Stimulated activated memory B cell treated with anti-CD40 and anti-IgM and Interleukin-4, amounts not matched to agents 10 μg/mL and 1 μg/mL and 100 μg/mL, for 72 hours (primary cell): ENCODE measurements at places on chromosomes 4 and X.

GRCh38 chrX:10794203-10794630 lies 173.8 kb upstream of the MID1 start:
- ATAC-seq, result no peak

- ATAC-seq, result peak; percentile 3
Observed at GRCh38 chr4:8000721-8001491, 61.2 kb upstream of the AFAP1 start.

DNA sequence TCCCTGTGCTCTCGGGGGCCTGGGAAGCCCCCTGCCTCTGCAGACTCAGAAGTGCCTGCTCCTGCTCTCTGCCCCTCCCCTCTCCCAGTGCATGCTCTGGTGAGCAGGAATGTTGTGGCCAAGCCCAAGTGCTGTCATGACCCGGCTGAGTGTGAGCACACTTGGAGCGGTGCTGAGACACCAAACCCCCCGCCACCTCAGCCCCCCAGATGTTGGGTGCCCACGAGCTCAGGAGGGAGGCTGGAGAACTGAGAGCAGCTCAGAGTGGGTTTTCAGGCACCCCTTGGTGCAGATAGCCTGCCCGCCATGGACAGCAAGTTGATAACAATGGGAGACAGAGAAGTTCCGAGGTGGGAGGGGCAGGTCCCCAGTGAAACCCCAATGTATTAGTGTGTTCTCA lies 477.4 kb downstream of the ACTRT1 start:
- ATAC-seq, result no peak

- ATAC-seq, result no peak
Observed at GRCh38 chrX:78665342-78665741, 6.2 kb upstream of the RTL3 start.

DNA sequence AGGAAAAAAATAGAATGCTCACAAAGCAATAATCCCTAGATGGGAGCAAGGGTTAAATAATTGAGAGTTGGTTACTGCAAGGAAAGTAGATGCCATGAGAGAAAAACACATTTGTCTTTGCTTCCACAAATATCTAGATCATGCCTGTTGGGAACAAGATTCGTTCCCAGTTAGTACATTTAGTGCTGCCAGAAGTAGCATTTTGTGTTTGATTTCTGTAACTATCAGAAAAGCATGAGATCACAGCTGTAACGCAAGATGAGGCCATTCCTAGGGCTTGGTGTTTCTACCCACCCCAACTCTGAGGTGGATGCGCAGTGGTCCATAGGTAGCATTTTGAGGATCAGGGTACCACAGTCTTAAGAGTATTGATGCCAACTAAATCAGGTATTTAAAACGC lies 20.4 kb upstream of the PDK3 start:
- ATAC-seq, result no peak

DNA sequence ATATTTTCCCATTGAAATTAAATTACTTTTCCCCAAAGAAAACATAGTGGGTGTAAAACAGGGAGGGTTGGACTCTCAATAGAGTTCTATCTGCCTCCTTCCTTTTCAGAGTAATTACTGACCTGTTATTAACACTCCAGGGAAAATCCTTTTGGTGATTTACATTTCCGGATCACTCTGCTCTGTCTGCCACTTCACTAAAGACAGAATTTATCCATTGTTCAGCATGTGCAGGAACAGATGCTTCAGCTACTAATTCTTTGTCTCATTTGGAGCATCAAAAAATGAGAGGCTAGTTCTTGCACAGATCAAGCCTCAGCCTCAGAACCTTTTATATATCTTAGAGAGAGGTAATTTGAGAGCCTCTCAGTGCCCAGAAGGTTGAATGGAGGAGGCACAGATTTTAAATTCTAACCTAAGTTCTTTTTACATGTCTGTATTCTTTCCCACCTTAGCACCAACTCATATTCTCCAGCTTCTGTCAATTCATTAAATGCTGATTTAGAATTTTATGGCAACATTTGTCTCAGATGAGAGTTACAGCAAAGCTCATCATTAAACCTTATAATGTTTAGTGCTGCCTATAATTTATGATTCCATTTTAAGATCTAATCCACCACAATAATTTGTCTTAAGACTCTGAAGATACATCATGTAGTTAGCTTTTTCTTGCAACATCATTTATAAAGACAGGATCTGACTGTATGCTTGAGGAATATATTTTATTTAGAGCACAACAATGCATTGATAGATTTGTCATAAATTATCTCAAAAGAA lies 1494.4 kb downstream of the STIM2 start:
- no peak for ATAC-seq

DNA sequence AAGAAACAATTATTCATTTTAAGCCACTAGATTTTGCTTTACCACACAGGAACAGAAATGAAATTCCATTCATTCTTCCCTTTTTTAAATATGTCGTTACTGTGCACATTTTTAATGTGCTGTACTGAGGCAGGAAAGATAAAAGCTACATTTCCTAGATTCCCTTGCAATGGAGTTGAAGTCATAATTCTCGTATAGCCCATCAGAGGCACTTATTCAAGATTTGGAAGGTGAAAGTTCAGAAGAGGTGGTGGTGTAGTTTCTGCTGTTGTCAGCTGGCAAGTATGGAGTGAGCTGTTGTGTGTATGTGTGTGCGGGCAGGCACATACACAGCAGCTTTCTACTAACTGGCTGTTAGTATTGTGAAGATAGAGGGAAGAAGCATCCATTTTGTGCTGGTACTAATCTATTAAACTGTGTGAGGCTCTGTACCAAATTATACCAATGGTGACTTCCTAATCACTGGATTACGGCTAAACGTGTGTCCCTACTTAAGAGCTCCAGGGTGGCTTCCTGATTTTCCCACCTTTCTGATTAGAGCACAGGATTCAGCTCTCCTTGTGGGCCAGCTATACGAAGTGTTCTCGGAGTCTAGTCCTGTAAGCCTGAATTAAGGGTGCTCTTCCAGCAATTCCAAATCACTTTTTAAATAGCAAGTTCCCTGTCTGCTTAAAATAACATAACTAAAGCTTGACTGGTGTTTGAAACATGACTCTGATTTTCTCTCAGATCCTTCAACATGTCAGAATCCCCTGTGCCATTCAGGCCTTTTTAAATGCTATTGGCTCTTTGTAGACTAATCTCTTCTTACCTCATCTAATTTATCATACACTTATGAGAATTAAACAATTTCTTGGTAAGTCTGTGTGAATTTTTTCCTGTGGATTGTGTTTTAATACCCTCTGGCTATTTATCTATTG lies 43.8 kb downstream of the PDS5A start:
- ATAC-seq, result no peak

DNA sequence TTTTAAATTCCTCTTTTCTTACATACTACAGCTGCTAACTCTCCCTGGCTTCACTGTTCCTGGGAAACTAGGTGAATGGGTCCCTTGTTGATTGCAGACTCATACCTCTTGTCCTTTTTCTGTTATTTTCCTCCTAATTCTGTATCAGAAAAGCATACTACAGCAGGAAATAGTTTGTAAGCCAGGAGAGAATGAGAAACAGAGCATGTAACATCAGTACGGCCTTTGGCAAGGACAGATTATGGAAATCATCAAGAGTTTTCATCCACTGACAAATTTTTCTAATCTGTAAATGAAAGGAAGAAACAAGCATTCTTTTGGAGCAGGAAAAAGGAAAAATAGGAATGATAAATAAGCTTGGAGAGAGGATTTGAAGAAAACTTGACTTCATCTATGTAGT lies 239.2 kb downstream of the ANTXR2 start:
- no peak for ATAC-seq

- ATAC-seq, result no peak
Observed at GRCh38 chr4:118400356-118400755, 47.6 kb upstream of the PRSS12 start.

- no peak for ATAC-seq
Observed at GRCh38 chrX:48806081-48806480, 4.2 kb downstream of the HDAC6 start.

- no peak for ATAC-seq
Observed at GRCh38 chrX:119292445-119292844, 56.4 kb downstream of the PGRMC1 start.

- no peak for ATAC-seq
Observed at GRCh38 chr4:3252831-3253641, 4.1 kb downstream of the MSANTD1 start.

GRCh38 chrX:41779030-41779564 lies 55.1 kb downstream of the GPR82 start:
- no peak for ATAC-seq

DNA sequence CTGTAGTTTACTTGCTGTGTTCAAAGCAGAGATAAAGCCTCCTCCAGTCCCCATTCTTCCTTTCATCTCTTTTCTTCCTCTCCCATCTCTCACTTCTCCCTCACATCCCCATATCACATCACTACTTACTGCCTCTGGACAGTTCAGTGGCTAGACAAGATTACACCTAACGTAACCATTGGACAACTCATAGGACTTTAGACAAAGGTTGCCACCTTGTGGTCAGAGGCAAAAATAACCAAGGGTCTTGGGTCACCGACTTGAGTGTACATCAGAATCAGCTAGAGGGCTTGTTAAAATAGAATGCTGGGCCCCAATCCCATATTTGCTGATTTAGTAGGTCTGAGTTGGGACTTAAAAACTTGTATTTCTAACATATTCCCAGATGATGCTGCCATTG lies 109.3 kb upstream of the DGKK start:
- no peak for ATAC-seq

DNA sequence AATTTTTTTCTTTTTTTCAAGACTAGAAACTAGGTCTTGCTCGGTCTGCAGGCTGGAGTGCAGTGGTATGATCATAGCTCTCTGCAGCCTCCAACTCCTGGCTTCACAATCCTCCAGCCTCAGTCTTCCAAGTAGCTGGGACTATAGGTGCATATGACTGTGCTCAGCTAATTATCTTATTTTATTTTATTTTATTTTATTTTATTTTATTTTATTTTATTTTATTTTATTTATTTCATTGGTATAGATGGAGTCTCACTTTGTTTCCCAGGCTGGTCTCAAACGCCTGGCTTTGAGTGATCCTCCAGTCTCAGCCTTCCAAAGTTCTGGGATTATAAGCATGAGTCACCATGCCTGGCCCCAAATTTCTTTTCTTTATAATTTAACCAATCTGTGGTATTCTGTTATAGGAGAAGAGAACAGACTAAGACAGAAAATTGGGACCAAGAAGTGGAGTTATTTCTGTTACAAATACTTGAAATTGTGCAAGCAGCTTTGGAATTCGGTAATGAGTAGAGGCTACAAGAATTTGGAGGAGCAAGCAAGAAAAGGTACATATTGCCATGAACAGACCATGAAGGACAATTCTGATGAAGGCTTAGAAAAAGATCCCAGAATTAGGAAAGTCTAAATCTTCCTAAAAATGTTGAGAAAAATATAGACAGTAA lies 4.0 kb upstream of the PRDM5 start:
- ATAC-seq, result no peak

DNA sequence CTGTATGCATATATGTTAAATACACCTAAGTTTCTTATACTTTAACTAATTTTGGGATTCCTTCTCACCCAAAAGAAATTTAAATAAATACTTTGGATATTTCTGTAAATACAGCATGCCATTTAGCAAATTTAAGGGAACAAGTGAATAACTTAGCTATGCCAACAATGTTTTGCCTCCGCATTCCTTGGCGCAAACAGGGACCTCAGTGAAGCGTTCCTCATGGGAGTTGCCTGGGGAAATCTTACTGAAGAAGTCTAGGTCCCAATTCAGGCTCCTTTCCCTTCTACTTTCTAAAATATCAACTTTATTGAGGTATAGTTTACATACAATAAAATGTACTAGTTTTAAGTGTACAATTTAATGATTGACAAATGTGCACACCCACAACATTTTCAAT lies 25.0 kb downstream of the COL4A5 start:
- no peak for ATAC-seq

- ATAC-seq, result peak; percentile 85
Observed at GRCh38 chrX:40952855-40953254, 132.4 kb upstream of the USP9X start.

GRCh38 chr4:122129061-122129460 lies 23.1 kb upstream of the BLTP1 start:
- ATAC-seq, result no peak

DNA sequence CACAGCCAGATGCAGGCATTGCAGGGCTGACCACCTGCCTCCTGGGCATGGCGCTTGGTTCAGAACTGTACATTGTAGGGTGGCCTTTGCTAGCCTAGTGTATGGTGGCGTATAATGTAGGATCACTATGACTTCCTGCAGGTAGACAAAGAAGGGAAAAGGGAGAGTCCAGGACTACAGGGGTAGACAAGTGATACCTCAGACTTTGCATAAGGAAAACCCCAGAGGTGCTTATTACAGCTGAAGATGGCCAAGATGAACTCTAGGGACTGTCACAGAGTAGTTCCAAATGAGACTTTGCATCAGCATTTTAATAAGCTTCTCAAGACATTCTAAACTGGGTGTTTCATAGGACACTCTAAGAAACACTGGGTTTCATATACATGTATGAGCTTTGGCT lies 116.4 kb upstream of the PUDP start:
- peak; percentile 85 for ATAC-seq

- no peak for ATAC-seq
Observed at GRCh38 chrX:122220644-122221373, 963.3 kb upstream of the GRIA3 start.

DNA sequence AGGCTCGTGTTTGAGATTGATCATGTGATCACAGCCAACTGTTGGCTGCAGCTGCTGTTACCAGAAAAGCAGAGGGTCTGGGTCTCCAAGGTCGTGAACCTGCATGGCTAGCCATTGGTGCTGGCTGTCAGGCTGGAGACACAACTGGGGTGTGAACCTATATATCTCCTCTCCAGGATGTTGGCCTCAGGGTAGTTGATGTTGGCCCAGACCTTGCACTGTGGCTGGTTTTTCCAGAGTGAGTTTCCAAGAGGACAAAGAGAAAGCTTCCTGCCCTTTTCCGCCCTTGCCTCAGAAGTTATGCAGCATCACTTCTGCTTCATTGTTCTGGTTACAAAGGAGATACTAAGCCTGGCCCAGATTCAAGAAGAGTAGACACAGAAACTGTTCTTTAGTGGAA lies 607.8 kb upstream of the HS3ST1 start:
- ATAC-seq, result no peak

DNA sequence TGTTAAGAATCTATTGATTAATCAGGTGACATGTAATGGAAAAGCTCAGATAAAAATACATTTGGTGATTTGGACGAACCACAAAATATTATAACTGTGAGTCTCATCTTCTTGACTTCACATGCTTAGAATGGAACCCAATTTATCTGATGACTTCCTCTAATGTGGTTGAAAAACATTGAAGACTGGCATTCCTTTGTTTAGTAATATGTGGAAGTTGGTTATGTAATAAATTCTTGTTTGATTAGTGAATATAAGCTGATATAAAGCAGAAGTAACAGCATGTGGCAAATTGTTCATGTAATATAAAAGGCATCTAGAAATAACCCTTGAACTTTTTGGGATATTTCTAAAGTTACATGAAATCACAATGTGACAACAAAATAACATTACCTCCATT lies 9.7 kb downstream of the GIMD1 start:
- no peak for ATAC-seq
